CD8-positive, alpha-beta memory T cell (primary cell): ENCODE measurements at places on chromosomes 7 and 10. TPM values are rescaled to one million over a fixed set of nuclear protein-coding genes. Genes with fewer than 3 reads are reported as not detected.
A peak's percentile ranks its signal among the peaks of the same experiment; 100 is the strongest.

DNA sequence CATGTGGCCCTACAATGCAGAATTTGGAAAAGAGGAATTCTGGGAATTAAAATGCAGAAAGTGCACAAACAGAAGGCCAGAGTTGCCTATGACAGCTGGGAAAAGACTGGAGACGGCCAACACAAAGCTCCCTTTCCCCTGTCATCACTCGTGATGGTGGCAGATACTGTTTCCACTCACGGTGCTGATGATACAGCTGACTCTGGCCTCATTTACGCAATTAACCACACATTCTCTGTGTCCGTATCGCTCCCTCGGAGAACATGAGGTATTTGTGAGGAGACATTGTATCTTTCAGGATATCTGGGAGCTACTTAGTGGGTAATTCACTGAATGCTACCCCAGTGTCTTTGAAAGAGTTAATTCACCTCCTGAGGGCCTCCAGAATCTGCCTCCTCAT is 172.8 kb downstream of the TAX1BP1 start:
- no peak for DNase-seq
- H3K4me1 ChIP-seq = no peaks in the 10 kb centered on the region
- H3K4me3 ChIP-seq = no peak overlapping the region
- no peaks in the 10 kb centered on the region for H3K36me3 ChIP-seq
- no peaks in the 10 kb centered on the region for H3K27me3 ChIP-seq

ASB10 gene
- polyA plus RNA-seq = not detected

GRCh38 chr7:31059551-31059950 is 7.4 kb downstream of the ADCYAP1R1 start:
- H3K27me3 ChIP-seq = no peaks in the 10 kb centered on the region
- H3K36me3 ChIP-seq = no peaks in the 10 kb centered on the region

RNF148 gene
- not detected for polyA plus RNA-seq

GRCh38 chr10:22420787-22421517 is 75.7 kb downstream of the SPAG6 start:
- no peak overlapping the region for H3K4me3 ChIP-seq
- H3K27ac ChIP-seq = no peak overlapping the region
- no peak for DNase-seq
- no peaks in the 10 kb centered on the region for H3K36me3 ChIP-seq
- H3K27me3 ChIP-seq = no peaks in the 10 kb centered on the region
- no peaks in the 10 kb centered on the region for H3K4me1 ChIP-seq

DNA sequence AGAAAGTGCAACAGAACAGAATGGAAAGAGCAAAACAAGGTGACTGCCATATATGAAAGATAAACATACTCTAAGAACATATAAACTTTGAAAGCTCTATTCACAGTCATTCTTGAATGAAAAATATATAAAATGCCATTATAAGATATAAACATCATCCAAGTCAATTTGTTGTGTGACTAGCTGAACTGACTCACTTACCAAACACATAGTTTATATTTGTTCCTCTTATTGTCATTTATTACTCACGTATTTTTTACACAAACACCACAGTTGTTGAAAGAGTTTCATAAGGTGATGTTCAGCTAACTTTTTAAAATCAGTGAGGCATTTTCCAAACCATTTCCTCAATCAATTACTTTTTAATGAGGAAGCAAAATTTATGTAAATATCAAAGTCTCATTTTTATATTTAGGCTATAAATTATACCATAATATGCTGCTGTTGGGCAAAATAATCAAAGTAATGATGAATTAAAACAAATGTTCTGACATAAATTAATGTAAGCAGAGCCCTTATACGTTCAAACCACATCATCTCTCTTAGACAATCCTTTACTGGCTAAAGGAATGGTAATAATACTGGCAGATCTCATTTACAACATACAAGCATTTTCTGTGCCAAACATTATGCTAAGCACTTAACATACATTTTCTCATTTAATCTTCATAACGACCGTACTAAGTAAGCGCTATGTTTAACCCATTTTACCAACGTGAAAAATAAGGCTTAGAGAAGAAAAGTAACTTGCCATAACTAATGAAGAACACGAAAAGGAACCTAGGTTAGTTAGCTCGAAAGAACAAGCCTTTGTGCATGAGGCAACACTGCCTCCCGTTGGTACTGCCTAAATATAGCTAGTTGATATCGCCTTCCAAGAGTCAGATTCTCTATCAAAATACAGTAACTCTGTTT is 7.3 kb downstream of the LRRN3 start:
- H3K36me3 ChIP-seq = no peaks in the 10 kb centered on the region
- H3K4me1 ChIP-seq = peaks cover 15% of the 10 kb centered on the region
- DNase-seq = peak; percentile 11
- no peak overlapping the region for H3K27ac ChIP-seq

- no peak overlapping the region for H3K27ac ChIP-seq
- no peaks in the 10 kb centered on the region for H3K27me3 ChIP-seq
- no peaks in the 10 kb centered on the region for H3K36me3 ChIP-seq
- H3K4me3 ChIP-seq = no peak overlapping the region
- DNase-seq = no peak
- H3K4me1 ChIP-seq = peaks cover 12% of the 10 kb centered on the region
These were observed 151.0 kb downstream of the CHN2 start for GRCh38 chr7:29345590-29345989.

RPEL1 gene
- not detected for polyA plus RNA-seq

ZNF485 gene
- 5.4 TPM for polyA plus RNA-seq

DNA sequence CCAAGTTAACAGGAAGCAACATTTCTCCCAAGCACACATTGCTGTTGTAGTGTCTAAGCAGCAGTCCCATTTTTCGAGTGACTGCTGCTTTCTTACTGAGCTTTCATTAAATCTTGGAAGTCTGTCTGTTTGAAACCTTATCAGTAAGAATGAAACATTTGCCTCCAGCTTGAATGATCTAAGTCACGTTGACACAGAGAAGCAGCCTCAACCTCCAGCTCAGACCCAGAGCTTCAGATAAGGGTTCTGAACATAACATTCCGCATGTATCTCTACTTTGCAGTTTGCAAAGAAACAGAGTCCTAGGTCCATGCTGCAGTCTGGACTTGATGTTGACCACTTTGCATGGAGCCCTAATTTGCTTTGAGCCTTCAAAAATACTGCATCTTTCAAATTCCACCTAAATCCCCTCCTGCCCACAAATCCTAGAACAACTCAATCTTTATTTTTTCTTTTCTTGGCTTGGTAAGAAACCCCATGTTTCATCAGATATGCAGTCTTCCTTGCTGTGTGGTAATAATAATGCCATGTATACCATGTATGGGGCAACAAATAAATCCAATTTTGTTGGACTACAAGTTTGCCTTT is 698.7 kb upstream of the IGFBP3 start:
- no peaks in the 10 kb centered on the region for H3K4me1 ChIP-seq
- DNase-seq = no peak
- H3K4me3 ChIP-seq = no peak overlapping the region
- H3K27me3 ChIP-seq = no peaks in the 10 kb centered on the region
- H3K27ac ChIP-seq = no peak overlapping the region

UNCX gene
- not detected for polyA plus RNA-seq

GRCh38 chr10:117492504-117492903 is 50.0 kb upstream of the EMX2 start:
- no peak overlapping the region for H3K27ac ChIP-seq
- no peak overlapping the region for H3K4me3 ChIP-seq
- H3K4me1 ChIP-seq = no peaks in the 10 kb centered on the region

DNA sequence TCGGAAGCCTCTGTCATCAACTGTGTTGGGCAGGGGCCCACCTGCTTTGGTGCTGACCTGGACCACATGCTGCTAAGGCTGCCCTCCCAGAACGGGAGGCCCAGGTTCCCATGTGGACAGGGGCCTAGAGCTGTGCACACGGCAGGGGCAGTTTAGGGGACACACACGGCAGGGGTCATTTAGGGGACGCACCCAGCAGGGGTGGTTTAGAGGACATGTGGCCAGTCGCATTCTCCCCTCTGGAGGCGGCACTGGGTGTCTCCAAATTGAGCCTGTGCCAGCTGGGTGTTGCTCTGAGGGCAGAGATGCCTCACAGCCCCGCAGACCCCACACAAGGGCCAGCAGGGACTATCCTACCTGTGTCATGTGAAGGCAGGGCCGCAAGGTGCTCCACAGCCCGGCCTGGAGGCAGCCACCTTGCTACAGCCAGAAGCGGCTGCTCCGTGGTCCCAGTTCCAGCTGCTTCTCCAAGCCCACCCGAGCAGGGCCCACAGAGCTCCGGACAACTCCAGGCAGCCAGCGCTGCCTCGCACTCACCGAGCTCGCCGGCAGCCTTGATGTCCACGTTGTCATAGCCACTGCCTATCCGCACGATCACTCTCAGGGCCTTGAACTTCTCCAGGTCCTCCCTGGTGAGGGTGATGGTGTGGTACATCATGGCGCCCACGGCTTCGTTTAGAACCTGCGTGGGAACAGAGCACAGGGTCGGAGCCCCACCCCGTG is 60.7 kb downstream of the ZRANB1 start:
- no peaks in the 10 kb centered on the region for H3K4me1 ChIP-seq
- no peak overlapping the region for H3K4me3 ChIP-seq
- DNase-seq = no peak

- H3K27ac ChIP-seq = no peak overlapping the region
- DNase-seq = no peak
- H3K4me1 ChIP-seq = no peaks in the 10 kb centered on the region
- no peaks in the 10 kb centered on the region for H3K27me3 ChIP-seq
- no peak overlapping the region for H3K4me3 ChIP-seq
- H3K36me3 ChIP-seq = no peaks in the 10 kb centered on the region
These were observed 193.3 kb downstream of the SEMA3E start for GRCh38 chr7:83455612-83456011.

DRGX gene
- not detected for polyA plus RNA-seq

GRCh38 chr7:92306153-92306552 is 60.4 kb downstream of the ANKIB1 start:
- H3K27ac ChIP-seq = no peak overlapping the region
- DNase-seq = no peak
- no peaks in the 10 kb centered on the region for H3K36me3 ChIP-seq
- H3K4me3 ChIP-seq = no peak overlapping the region
- no peaks in the 10 kb centered on the region for H3K4me1 ChIP-seq

DNA sequence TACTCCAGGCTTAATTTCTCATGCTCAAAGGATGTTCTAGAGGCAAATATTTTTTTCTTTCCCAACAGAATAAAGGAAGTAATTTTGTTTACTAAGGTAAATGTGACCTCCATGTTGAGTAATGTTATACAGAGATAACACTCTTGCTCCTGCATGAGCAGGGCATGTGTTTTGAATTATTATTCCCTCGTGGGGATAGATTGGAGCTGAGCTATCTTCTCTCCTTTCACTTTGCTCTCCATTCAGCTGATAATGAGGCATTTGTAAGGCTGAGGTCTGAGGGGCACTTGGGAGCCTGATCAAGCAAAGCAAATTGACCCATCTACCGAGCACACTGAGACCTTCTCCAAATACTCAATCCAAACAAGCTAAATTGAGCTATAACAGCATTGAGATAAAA is 50.7 kb upstream of the GHITM start:
- no peak overlapping the region for H3K27ac ChIP-seq
- H3K4me1 ChIP-seq = no peaks in the 10 kb centered on the region
- no peak for DNase-seq
- no peaks in the 10 kb centered on the region for H3K36me3 ChIP-seq
- H3K4me3 ChIP-seq = no peak overlapping the region

DNA sequence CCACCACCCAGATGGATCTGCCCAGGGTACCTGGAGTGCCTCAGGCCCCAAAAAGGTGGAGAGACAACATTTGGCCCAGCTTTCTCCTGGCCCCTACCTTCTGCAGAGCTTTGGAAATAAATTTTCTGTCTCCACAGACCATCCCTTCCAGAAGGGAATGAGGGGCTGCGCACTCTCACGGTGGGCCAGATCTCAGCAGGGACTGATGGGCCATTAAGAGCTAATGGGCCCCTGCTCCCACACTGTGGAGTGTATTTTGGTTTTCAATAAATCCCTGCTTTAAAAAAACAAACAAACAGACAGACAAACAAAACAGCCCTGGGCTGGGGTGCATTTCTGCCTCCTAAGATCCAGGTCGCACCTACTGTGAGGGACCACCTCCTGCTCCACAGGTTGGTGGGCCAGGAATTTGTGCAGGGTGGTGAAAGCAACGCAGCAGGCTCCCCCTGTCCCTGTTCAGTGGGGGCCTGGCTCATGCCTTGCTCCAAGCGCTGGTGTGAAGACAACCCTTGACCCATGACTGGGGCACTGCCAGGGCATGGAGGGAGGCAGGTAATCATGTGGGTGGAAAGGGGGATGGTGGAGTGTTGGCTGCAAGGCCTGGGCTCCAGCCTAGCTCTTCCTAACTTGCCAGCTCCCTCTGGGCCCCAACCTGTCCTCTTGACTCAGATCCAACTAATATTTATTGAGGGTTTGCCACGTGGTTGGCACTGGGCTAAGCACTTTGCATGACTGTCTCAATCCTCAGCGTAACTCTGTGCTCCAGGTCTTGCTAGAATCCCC is 88.5 kb downstream of the COL13A1 start:
- no peaks in the 10 kb centered on the region for H3K27me3 ChIP-seq
- no peak overlapping the region for H3K27ac ChIP-seq
- no peaks in the 10 kb centered on the region for H3K4me1 ChIP-seq
- no peaks in the 10 kb centered on the region for H3K36me3 ChIP-seq
- H3K4me3 ChIP-seq = no peak overlapping the region
- DNase-seq = no peak

UCMA gene
- polyA plus RNA-seq = not detected

DNA sequence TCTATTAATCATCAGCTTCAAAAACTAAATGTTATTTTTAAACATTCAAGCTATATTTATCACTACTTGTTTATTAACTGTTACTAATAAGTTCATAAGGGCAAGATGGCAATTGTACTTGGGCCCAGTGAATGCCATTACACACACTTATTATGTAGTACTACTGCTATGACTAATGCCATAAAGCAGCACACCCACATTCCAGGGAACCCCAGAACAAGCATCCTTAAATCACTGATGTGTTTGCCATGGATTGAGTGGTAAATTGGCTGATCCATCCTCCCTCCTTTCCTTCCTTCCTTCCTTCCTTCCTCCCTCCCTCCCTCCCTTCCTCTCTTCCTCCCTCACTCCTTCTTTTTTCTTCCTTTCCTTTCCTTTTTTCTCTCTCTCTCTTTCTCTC is 37.4 kb upstream of the RSU1 start:
- DNase-seq = no peak
- no peaks in the 10 kb centered on the region for H3K36me3 ChIP-seq
- no peak overlapping the region for H3K27ac ChIP-seq

- H3K4me3 ChIP-seq = no peak overlapping the region
- no peaks in the 10 kb centered on the region for H3K36me3 ChIP-seq
- H3K27ac ChIP-seq = no peak overlapping the region
- no peaks in the 10 kb centered on the region for H3K27me3 ChIP-seq
- no peak for DNase-seq
These were observed 207.0 kb upstream of the ZMIZ1 start for GRCh38 chr10:78861529-78862327.

DNA sequence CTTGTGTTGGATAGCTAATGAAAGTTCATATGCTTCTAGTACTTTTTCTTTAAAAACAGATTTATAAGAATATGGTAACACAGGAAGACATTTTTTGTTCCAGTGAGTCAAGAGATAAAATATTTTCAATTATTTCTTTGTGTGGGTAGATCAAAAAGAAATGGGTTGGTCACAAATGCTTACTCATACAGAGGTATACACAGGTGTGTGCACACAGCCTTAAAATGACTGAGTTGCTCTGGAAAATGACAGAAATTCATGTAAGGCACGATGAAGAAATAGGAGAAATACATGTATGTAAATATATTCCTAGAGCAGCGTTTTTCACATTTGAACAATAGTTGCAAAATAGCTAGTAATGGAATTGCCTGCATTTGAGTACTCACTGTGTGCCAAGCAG is 66.0 kb downstream of the ST7 start:
- no peaks in the 10 kb centered on the region for H3K36me3 ChIP-seq
- H3K4me3 ChIP-seq = no peak overlapping the region
- no peaks in the 10 kb centered on the region for H3K4me1 ChIP-seq
